ENCODE measurements at places on chromosomes 2 and 18.
A peak's percentile ranks its signal among the peaks of the same experiment; 100 is the strongest.

DNA sequence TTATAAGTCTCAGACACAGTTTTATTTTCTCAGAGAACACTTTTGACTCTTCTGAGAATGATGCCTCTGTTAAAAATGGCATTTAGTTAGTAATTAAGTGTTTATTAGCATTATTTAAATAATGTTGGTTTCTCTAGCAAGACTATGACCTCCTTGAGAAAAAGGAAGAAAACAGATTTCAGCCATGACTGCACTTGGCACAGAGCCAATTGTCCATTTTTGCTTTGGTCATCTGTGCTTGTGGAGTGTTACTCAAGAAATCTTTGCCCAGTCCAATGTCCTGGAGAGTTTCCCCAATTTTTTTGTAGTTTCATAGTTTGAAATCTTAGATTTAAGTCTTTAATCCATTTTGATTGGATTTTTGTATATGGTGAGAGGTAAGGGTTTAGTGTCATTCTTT, 1229.4 kb upstream of the FAM98A start:
- no peak for DNase-seq

GRCh38 chr2:218217360-218218267, 625 bp downstream of the ARPC2 start:
- peak; percentile 62 for DNase-seq

DNA sequence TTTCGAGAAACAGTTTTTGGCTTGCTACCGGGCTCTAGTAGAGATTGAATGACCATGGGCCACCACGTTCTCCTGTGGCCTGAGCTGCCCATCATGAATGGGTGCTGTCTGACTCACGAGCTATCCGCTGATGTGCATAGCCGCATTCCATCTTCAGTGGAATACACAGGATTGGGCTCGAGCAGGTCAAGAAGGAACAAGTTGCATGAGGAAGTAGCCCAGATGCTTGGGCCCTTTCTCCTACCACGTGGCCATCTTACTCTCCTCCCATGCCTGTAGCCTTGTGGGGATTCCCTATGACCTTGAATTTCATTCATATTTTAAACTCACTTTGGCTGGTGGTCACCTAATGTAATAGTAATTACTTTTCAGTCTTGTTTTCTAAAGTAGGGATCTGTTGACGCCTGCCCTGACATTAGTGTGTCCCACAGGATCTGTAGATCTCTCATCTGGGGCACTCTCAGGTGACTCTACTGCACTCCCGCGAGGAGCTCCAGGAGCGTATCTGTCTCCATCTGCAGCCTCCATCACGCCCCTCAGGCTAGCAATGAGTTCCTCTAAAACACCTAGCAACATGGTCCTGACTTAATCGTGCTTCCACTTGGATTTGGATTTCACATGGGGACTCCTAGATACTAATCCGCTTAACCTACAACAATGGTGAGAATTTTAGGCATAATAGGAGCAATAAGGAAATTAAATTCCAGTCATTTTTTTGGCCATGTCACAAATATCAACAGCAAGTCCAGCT, 67.8 kb downstream of the PSMG2 start:
- no peak for DNase-seq

DNA sequence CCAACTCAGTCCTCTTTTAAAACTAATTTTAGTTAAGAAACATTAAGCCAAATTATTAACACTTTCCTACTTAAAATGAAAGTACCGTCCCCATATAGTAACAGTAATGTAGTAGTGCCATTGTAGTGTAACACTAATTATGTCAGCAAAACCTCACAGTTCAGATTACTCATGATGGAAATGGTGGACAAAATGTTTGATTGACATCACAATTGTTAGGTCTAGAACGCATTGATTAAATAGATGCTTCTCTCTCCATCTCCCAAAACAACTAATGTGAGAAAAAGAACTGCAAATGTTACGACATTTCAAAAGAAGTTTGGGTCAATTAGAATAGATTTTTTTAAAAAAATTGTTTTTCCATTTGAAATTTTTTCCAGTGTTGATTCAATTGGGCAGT, 1.2 kb upstream of the ATF2 start:
- no peak for DNase-seq

- DNase-seq: no peak
Measured at GRCh38 chr2:39483534-39483933, 46.4 kb upstream of the MAP4K3 start.

DNA sequence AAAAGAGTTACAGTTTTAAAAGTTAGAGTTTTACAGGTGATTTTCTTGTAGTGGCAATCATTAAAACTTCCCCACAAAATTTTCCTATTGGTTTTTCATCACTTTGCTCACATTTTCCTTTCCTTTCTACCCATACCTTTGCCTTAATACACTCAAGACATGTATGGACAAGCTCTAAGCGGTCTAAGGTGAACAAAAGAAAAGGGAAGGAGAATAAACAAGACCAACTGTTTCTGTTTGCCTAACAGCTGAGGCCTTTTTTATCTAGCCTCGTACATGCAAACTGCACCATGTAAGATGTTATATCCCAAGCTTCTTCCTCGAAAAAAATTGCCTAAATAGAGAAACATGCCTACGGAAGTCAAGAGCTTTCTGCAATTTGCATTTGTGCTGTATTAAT, 33.9 kb upstream of the TBC1D8 start:
- no peak for DNase-seq

GRCh38 chr2:189870381-189871085, 86.3 kb downstream of the PMS1 start:
- DNase-seq: no peak

DNA sequence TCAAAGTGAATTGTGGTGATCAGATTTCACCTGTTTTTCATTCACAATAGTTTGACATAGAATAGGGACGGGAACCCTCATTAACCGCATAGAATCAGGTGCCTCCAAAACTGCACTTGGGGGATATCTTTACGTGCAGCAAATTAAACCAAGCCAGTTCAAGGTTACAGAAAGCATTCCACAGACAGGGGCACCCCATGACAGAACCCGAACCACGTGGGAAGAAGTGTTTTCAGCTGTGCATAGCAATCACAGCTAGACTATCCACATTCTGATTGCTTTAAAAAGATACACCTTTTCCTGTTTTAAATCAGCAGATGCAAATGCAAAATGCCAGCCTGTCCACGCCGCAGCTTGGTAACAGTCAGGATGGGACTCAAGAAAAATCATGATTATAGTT, 205.8 kb downstream of the ANAPC1 start:
- DNase-seq: no peak

- DNase-seq: no peak
Measured at GRCh38 chr2:83528767-83529166, 930.3 kb downstream of the SUCLG1 start.

DNA sequence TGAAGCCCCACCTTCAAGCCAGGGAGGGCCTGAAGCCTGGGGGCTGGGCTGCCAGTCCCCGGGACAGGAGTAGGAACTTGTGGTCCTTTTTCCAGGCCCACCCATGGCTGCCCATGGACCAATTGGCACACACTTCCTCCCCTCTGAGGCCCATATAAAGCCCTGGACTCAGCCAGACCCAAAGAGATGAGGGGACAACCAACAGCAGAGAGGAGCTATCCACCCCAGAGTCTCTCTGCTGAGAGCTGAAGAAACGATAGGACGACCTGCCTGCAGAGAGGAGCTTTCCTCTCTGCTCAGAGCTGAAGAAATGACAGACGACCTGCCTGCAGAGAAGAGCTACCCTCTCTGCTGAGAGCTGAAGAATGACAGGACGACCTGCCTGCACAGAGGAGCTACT, 43.8 kb upstream of the PEX13 start:
- no peak for DNase-seq

- no peak for DNase-seq
Measured at GRCh38 chr2:222494104-222494739, 69.9 kb downstream of the SGPP2 start.

DNA sequence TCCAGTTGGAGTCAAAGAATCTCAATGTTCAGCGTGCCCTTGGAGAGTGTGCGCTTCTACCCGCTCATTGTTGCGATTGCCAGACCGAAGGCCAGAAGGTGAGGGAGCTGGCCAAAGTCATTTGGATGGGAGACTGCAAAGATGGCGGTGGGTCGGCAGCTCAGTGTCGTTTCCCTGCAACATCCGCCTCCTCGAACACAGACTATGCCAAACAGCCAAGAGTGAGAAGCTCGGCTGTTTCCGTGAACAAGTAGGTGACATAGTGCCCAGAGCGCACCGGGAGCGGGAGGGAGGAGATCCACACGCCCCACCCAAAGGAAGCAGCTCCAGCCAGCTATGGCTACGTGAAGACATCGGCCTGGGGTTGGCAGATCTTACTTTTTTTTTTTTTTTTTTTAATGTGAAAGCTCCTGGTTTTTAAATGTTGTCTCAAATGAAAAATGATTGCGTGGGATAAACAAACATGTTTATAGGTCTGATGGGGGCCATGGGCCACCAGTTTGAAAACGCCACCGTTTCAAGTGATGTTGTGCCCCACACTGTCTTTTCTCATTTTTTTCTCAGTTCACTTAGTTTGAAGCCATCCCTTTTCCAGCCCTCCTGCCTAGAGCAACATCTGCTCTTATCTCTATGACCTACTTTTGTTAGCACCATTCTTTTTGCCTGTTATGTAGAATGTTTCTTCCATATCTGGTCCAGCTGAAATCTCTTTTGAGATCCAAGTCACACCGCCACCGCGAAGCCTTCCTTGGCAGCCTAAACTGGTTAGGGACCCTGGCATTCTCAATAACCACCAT, 682.4 kb downstream of the RNF144A start:
- no peak for DNase-seq

- DNase-seq: no peak
Measured at GRCh38 chr2:202488671-202489070, 112.5 kb downstream of the BMPR2 start.

- DNase-seq: no peak
Measured at GRCh38 chr18:62258093-62258492, 67.0 kb upstream of the TNFRSF11A start.

GRCh38 chr2:231057590-231057989, 923 bp downstream of the PSMD1 start:
- DNase-seq: no peak

DNA sequence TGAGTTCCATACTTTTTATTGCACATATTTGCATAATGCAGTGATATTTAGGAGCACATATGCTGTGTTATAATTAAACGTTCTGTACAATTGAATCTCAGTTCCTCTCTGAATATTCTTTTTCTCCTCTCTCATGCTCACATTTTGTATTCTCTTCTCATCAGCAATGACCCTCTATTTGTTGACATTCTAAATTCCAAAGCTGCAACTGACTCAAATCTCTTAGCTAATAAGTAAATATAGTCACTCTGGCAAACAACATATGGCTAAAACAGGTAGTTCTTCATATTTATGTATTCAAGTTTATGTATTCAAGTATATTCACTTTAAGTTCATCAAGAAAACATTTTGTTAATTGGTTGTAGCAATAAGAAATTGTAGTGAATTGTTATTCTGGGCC, 907.4 kb upstream of the VRK2 start:
- no peak for DNase-seq

- DNase-seq: no peak
Measured at GRCh38 chr2:186445506-186445905, 40.6 kb upstream of the ZC3H15 start.

DNA sequence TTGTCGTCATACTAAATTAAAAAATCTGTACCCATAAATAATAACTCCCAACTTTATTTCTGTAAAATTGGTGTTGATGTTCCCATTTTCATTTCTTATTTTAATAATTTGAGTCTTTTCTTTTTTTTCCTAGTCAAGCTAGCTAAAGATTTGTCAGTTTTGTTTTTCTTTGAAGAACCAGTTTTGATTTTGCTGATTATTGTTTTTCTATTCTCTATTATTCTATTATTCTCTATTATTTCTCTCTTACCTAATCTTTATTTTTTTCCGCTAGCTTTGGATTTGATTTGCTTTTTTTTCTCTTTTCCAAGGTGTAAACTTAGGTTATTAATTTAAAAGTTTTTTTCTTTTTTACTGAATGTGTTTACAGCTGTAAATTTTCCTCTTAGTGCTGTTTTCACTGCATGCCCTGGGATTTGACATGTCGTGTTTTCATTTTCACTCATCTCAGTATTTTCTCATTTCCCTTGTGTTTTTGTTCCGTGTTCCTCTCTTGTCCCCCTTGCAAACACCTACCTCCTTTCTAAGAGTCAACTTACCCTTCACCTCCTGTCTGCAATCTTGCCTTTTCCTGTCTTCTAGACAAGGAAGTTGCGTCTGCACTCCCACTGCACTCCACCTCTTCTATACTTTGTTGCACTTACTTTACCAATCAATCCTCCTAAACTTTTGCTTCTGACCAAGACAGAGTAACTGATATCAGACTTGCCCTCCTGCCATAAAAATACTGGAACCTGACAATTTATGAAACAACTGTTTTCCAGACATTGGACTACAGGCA, 18.8 kb downstream of the PSMG2 start:
- DNase-seq: no peak

DNA sequence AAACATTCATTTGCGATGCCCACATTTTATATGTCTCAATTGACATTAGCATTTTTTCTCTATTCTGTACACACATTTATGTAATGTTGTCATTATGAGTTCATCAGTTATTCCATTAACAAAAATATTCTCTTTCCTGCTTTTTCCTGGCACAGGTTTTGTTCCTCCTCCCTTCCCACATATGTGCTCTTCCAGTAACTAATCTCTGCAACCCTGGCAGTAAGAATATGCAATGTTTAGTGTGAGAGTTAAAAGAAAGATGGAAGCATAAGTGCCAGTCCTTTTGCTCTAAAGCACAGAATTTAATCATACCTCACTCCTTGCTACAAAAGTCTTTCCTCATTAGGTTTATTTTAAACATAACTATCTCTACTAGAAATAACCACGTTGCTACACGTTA, 155.8 kb upstream of the ERBB4 start:
- DNase-seq: no peak

- DNase-seq: no peak
Measured at GRCh38 chr18:52130624-52131301, 209.2 kb upstream of the DCC start.

DNA sequence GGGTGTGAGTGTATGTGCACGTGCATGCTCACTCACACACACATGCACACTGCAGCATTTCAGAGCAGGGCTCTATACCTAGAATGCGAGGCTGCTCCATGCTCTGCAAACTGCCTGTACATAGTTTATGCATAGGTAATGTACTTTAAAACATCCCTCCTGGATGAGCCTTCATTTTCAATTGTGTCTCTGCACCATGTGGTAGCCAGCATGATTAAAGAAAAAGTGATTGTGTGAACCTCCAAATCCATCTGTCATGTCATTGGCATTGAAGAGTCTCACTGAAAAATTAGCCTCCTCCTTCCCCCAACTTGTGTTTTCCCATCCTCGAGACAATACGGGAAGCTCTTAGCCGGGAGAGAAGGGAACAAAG, 120.9 kb upstream of the SPATS2L start:
- DNase-seq: no peak

DNA sequence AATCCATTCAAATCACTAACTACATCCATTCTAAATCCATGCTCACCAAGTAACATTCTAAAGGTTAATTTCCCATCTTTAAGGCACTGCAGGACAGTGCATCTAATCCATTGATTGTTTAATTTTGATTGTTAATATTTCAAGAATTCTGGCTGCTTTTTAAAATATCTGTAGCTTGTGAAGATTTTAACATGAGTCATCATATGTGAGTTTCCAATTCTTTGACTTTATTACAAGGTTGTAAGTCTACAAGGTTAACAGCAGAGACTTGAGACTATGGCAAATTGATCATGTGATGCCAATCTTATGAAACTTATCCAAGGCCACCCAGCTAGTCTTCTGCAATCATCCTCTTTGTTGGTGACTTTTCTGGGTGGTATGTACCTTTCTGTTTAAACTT, 349.2 kb upstream of the ZC3H15 start:
- no peak for DNase-seq

- no peak for DNase-seq
Measured at GRCh38 chr2:229927817-229928321, 5.6 kb downstream of the FBXO36 start.

Measured in NK-92 treated with Interleukin-12 subunit alpha and Interleukin-12 subunit beta, amount 100 ng/mL, for 24 hours (cell line).